ENCODE measurements at places on chromosomes 3 and 15.

GRCh38 chr3:122214711-122215110 lies 31.2 kb downstream of the CASR start:
- no peak for DNase-seq

DNA sequence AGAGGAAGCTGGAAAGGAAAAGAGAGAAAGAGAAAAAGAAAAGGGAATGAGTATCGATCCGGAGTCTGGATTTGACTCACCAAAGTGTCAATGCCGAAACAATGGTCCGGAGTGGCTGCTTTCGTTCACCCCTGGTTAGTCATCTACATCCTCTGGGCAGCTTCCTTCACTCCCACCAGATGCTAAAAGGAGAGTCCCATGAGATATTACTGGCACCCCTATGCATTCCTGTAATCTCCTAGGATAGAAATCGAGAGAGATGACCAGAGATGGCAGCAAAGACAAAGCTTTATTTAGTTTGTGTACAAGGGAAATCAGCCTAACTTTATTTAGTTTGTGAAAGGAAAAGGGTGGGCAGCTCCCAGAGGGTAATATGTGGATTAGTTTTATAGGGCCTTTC lies 622.2 kb downstream of the ZPLD1 start:
- no peak for DNase-seq

DNA sequence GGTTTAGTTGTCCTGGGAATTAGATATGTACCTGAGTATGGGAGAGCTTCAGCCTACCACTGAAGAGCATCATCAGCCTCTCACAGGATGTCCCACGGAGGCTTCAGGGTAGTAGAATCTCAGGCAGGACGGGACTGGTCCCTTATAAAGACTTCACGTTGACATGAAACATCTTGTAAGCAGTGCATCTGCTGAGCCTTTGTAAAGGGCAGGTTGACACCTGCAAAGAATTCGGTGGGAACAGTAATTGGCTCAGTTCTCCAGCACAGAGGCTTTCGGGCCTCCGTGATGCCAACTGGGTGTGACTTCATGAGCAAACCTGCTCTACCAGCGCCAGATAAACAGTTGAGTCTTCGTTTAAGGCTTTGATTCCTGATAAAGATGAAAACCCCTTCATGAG lies 26.9 kb upstream of the AVEN start:
- DNase-seq = no peak

DNA sequence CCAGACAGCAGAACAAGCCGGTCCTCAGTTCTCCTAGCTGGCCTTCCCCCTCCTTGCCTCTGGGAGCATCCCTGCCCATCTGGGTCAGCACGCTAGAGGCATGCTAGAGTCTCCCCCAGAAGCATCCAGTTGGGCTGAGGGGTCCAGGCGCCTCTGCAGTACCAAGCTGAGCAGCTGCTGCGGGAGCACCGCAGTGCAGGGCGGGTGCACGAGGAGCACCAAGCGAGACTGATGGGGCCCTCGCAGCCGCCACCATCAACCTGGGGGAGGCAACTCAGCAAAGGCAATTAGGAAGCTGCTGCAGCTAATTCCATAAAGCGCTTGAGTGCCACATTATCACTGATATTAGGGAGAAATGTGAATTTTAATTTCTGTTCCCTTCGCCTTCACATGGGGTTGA lies 12.4 kb downstream of the CACNA2D3 start:
- DNase-seq = no peak

DNA sequence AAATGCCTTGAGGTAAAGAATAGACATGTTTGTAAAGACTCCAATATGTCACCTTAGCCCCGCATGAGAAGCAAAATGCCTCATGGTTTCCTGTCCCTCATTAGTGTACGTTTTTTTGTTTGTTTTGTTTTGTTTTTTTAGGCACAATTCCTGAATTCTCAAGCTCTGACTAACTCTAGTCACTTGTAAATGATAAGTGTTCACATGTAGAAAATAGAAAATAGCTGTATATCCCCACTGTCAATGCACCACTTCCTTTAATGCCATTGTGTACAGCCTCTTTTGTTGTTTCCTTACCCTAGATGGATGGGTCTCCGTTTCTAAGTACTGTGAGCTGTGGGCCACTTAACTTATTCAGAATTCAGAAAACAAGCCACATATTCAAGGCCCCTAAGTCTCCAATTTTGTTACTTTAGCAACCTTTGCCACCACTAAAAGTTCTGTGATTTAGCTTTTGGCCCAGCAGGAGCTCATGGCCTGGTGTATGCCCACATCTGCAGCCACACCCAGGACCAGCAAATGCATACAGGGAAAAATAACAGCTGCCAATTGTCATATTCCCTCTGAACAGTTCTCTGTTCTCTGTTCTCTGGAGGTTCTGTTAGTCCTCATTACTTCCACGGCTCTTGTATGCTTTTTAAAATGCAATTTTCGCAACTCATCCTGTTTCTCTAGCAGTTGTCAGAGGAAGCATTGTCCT lies 655.5 kb downstream of the GBE1 start:
- no peak for DNase-seq

DNA sequence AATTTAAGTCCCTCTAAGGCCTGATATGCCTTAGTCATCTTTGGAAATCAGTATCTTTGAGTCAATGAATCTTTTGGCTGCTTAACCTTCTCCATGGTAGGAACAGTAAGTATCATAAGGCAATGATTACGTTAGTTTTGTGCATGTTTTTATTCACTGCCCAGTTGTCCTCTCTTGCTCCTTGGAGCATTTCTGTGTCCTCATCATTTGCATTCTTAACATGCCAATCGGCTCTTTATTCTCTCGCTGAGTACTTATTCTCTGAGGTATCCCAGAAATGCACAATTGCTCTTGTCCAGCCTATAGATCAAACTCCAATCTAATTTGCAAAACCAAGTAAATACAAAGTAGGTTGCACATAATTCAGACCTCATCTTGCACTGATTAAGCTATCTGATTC lies 405.0 kb upstream of the IL12A start:
- DNase-seq = peak; percentile 18

GRCh38 chr15:29822100-29822683 lies at the start of gene TJP1:
Gene TJP1 (minus strand): TSS chr15:29822468. CDS start chr15:29822028, 440 bp downstream.
- DNase-seq = peak; percentile 60

GRCh38 chr3:35484929-35485530 lies 154.3 kb upstream of the ARPP21 start:
- no peak for DNase-seq

DNA sequence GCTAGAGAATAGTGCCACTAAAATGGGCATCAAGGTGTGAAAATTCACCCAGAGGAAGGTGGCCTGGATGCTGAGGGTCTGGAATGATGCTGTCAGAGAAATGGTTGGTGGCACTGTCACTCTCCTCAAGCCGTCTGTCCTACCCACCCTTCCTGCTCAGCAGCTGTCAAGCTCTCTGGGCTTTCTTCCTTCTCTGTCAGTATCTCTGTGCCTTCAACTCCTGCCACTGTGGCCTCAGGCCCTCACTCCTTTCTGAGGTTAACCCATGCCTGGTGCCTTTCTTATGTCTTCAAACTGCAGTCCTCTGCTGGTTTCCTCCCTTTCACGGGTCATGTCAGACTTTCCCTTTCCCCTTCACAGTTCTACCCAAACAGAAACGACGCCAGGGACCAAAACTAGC lies 4.4 kb downstream of the MYO5C start:
- no peak for DNase-seq

- no peak for DNase-seq
These were observed 105.4 kb downstream of the PTPRG start for GRCh38 chr3:61666615-61667330.

DNA sequence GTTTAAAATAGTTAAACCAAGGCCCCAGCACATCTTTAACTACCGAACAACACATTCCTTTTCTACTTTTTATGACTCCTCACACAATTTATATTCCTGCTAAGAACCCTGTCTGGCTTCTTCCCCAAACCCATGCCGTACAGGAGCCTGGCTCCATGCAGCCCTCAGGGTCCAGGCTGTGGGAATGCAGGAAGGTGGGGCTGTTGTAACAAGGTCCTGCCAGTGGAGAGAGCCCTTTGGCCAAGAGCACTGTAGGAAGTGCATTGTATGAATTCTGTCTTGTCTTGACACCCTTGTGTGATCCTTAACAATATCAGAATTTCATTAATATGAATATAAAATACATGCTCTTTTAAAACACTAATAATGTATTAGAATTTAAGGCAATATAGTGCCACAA lies 563.8 kb downstream of the TBL1XR1 start:
- no peak for DNase-seq

GRCh38 chr3:153090973-153091372 lies 71.1 kb upstream of the RAP2B start:
- no peak for DNase-seq

GRCh38 chr3:111668888-111669488 lies 73.8 kb upstream of the ZBED2 start:
- DNase-seq = no peak

DNA sequence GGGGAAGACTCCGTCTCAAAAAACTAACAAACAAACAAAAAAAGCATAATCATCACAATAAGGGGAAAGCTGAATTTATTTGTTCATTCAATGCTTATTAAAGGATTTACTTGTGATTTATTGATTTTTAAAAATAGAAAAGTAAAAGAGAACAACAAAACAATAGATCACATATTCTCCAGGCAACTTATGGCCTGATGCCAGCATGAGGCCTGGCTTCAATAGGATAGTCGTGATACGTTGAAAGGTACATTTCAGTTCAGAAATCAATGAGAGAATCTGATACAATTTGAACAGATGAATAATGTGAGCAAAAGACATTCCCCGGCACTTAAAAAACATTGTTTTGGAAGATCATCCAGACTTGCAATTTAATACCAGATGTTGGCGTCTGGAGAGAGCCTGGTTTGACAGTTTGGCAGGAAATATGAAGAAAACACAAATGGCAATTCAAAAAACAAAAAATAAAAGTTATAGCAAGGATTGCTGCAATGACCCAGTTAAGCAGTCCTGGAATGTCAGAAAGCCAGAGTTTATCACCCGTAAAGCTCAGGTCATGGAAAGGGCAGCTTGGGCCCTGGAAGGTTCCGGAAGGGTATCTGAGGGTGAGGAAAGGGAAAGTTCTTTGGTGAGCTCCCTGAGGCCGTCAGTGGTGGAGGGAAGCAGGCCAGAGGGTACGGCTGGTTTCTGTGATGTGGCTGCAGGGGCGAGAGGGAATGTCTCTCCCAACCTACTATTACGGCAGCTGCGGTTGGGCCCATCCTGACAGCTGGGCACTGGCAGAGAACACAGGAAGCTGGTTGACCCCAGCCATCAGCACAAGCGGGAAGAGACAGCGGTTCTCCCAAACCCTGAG lies 230.2 kb upstream of the HES1 start:
- DNase-seq = no peak

DNA sequence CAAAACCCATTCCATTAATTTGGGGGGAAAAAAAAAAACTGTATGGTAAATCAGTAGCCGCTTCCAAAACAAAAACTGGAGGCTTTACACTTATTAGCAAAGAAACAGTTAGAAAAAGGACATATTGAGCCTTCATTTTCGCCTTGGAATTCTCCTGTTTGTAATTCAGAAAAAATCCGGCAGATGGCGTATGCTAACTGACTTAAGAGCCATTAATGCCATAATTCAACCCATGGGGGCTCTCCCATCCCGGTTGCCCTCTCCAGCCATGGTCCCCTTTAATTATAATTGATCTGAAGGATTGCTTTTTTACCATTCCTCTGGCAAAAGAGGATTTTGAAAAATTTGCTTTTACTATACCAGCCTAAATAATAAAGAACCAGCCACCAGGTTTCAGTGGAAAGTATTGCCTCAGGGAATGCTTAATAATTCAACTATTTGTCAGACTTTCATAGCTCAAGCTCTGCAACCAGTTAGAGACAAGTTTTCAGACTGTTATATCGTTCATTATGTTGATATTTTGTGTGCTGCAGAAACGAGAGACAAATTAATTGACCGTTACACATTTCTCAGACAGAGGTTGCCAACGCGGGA lies 9.4 kb upstream of the RPL24 start:
- DNase-seq = peak; percentile 70

- no peak for DNase-seq
These were observed 314.2 kb upstream of the MCTP2 start for GRCh38 chr15:93917181-93917580.

DNA sequence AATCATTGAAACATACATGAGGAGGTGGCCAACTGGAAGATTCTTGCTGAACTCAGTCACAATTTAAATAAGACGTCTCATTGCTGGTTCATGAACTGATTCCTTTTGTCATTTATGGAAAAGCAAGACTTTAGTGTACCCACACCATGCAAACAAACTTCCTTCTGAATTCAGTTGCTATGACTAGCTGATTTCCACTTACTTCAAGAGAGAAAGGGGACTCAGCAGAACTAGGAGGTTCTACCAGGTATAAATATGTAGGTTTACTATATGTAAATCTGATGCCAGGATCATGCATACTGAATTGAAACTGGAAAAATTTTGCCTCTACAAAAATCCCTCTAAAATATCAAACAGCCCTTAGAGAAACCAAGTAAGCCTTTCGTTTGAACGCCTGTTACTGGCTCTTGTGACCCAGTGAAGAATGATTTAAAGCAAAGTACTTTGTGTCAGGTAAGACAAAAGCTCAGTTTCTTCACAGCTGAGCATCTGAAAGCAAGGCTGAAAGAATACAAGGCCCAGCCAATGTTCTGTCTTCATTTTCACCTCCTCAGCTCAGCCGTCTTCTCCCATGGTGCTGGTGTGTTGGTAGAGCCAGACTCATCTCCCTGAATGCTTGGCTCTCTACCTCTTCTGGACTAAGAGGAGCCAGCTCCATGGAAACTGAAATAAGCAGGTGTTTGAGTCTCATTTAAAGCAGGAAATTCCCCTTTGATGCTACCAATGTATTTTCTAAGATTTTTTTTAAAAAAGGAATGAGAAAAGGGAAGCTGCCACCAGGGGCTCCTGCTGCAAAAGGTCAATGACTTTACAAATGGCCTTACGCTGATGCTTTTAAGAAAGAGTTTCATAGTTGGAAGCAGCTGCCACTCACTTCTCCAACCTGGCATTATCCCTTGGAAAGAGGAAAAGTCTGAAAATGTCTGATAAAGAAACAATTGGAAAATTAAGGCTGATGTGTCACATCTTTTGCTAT lies 301.6 kb downstream of the EFHB start:
- no peak for DNase-seq

DNA sequence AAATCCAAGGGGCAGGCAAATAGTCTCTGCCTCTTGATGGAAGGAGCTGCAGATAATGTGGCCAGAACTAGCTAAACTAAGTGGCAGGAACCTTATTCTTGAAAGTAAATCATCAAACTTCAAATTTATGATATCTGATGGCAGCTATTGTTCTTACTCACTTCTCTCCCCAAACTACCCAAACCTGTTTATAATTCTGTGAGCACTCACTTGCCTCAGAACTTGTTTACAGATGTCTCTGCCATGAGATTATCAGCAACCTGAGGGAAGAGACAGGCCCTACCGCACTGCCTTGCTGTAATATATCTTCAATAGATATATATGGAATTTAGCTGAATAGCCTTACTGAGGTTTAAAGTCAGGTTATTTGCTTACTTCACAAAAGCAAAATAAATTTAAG lies 2.2 kb upstream of the B3GALNT1 start:
- DNase-seq = no peak

DNA sequence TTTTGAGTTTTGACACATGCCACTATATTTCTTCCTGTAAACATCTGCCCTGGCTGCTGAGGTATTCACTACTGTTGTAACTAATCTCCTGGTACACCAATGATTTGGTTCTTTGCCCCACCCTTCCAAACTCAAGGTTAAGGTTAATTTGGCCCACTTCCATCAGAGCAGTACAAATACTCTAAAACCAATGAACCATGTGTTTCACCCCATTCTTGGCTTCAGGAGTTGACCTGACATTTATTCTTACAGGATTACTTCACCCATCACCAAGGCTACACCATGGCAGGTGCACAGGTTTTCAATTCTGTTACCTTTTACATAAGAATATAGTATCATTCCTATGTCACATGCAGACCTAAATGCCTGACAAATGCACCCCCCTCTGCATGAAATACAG lies 1179.9 kb downstream of the ZPLD1 start:
- no peak for DNase-seq

All from brain microvascular endothelial cell (primary cell).